IPS DF 19.7 (cell line): ENCODE measurements at places on chromosomes 4 and X.

DNA sequence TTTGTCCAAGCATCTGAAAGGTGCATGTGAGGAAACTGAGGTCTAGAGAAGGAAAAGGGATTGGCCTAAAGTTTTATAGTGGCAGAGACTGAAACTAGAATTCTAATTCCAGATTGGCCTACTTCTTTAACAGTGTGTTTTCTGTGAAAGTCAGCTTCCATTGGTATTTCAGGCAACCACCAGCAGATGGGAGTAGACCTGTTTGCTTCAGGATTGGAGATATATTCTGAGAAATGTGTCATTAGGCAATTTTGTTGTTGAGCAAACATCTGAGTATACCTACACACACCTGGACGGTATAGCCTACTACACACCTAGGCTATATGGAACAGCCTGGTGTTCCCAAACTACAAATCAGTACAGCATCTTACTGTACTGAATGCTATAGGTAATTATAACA is 207.3 kb upstream of the RADX start:
- no peak for DNase-seq

GRCh38 chr4:159764343-159764952 is 661.6 kb downstream of the RAPGEF2 start:
- DNase-seq = peak; percentile 9

GRCh38 chr4:24489870-24490269 is 94.5 kb downstream of the DHX15 start:
- DNase-seq = no peak

DNA sequence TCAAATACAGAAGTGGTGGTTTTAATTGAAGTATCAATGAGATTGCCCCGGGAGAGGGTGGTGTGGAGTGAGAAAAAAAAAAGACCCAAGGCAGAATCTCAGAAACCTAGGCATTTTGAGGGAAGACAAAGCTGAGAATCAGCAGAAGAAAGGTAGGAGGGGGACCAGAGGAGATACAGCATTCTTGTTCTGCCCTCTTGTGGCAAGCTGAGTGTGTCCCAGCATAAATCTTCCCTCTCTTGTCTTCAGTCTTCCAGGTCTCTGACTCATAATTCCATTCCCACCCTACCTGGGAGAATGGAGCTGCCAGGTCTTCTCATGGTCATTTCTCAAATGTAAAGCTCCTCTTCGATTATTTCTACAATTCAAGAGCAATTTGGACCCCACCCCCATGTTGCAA is 32.7 kb upstream of the MAGED1 start:
- peak; percentile 33 for DNase-seq

DNA sequence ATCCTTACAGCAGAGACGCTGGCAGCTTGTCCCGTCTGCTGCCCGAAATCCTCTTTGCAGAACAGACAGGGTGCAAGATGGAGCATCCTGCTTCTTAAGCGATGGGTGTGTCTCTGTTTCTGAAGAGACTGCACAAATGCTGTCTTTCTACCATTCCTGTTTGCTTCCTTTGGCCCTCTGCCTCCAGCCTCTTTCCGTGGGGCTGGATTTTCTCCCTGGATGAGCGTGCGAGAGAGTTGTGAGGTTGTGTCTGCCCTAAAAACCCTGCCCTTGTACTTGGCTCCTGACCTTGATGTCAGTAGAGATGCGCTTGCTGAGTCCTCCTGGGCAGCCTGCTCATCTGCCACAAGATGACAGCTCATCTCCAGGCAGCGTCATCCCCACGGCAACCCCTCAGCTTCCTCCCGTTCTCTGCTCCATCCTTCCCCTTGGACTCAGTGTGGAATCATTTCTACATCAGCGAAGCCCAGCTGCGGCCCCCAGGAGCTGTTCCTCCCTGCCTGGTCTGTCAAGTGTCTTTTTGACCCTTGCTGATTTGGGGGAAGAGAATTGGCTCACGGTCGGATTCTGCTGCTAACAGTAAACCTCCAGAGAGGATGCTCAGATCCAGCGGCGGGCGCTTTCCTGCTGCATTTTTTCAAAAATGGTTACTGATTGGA is 246.2 kb downstream of the ASMT start:
- no peak for DNase-seq

- no peak for DNase-seq
These were observed 27.5 kb upstream of the GPR78 start for GRCh38 chr4:8552581-8553205.

- DNase-seq = no peak
These were observed 81.0 kb downstream of the PRSS12 start for GRCh38 chr4:118271788-118272187.

DNA sequence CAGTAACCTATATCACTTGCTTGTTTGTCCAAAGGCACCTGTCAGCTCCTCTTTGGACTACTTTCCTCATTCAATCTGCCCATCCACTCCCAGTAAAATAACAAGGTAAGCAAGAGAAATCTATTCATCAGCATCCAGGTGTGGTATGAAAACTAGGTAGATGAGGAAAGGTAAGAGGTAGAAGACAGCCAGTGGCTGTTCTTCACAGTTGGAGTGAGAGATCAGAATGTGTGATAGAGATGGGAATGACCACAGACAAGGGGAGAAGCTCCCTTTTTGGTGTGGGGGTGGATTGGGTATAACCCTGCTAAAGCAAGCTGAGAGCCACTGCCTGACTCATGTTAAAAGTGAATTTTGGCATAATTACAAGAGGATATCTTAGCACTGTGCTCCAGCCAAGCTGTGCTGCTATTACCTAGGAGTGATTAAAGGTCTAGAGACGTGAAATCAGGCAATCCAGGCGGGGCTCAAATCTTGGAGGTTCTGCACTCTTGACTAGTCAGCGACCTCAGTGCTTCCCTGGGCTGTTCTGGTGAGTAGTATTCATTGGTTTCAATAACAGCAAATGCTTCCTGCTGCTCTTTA is 28.1 kb upstream of the RASL11B start:
- DNase-seq = no peak

DNA sequence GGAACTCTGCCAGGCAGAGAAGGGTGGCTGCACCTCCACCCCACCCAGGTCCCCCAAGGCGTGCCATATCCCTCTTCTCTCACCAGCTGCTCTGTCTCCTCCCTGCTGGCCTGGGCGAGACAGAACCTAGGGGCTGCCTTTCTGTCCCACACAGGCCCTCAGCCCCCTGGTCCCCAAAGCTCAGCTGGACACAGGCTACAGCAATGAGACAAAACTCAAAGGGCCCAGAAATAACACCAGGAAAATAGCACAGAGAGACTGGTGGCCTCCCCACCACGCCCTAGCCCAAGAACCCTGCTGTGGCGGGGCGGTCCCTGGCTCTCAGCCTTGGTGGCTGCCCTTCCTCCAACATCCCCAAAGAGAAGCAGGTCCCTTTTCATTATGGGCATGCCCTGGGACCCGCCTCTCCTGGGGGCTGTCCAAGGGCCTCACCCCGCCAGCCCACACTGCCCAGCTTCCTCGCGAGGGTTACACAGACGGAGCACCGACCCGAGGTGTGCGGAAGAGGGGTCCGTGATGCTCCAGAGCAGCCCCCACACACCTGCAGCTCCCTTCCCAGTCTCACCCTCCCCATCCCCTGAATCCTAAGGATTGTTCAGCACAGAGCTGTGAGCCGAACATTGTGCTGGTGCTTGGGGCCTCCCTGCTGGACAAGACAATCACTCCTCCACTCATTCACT is 67.7 kb upstream of the HMX1 start:
- no peak for DNase-seq

- no peak for DNase-seq
These were observed 49.3 kb upstream of the MED14 start for GRCh38 chrX:40784516-40785151.

DNA sequence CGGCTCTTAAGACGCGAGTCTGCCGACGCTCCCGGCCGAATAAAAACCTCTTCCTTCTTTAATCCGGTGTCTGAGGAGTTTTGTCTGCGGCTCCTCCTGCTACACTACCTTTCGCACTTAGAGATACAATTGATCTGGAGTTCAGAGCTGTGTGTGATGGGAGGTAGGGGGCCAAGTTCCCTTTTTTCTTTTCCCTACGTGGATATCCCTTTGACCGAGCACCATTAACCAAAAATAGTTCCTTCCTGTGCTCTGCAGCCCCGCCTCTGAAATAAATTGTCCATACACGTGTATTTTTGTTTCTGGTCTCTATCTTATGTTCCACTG is 555 bp upstream of the PGM2 start:
- no peak for DNase-seq

DNA sequence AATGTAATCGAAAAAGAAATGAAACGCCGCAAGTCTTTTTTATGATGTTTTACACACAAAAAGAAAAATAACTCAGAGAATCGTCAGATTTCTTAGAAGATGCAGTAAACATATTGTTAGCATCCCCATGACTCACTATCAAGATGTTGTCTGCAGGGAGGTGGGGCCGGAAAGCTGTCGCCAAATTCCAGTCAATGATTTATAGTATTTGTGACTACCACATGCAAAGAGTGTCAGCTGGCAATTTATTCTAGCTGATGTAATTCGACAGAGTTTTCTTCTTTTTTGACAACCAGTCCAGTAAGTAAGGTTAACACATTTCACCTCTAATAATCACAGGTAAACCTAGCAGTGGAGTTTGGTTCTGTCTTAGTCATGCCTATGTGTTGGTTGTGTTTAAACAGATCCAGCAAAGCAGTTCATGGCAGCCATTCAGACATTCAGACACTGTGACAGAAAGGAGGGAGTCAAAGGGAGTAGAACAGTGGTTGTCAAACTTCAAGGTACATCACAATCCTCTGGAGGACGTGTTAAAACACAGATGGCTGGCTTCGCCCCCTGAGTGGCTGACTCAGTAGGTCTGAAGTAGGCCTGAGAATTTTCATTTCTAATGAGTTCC is 19.8 kb upstream of the PPP1R2C start:
- DNase-seq = no peak

DNA sequence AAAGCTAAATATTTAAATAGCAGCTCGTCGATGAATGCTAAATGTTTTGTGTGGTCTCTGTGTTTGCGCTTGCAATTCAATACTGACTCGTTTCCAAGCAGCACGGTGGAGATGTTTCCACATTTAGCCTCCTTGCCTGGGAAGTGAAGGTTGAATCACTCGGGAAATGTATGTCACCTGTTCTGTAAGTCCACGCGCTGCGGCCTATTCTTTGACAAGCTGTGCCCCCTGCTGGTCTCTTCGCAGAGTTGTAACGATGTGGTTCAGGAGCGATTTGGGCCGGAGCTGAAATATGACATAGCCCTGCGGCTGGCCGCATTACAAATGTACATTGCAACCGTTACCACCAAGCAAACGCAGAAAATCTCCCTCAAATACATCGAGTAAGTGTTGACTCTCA is 89.6 kb upstream of the PRPS2 start:
- DNase-seq = peak; percentile 9

- no peak for DNase-seq
These were observed 107.9 kb upstream of the FAT1 start for GRCh38 chr4:186831574-186831973.

DNA sequence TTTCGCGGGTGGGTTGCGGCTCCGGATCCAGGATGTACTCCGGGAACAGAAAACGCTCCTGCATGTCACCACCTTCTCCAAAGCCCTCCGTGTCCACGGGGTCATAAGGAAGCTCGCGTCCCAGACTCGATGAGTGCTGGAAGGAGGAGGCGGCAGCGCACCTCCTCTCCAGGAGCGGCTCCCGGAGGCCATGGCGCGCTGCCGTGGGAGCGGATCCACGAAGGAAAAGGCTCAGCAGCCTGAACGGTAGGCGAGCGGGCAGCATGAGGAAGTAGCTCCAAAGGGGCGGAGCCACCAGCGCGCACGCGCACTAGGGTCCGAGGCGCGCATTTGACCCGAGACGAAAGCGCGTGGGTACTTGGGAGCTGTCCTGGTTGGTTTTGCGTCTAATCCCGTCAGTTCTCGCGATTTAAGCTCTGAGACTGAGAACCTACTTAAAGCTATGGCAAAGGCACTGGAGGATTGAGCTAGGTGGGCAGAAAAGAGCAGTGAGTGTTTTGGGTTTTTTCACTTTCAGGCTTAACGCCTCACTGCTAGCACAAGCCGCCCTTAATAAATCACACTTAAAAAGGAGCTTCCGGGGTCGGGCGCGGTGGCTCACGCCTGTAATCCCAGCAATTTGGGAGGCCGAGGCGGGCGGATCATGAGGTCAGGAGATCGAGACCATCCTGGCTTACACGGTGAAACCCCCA is at the start of gene NOA1:
Gene NOA1 (minus strand): TSS at position 286 of the 692 bp plus-strand sequence. CDS start 21 bp downstream, at position 265.
- DNase-seq = peak; percentile 98

- DNase-seq = no peak
These were observed 31.6 kb downstream of the TIGD2 start for GRCh38 chr4:89142691-89143669.

DNA sequence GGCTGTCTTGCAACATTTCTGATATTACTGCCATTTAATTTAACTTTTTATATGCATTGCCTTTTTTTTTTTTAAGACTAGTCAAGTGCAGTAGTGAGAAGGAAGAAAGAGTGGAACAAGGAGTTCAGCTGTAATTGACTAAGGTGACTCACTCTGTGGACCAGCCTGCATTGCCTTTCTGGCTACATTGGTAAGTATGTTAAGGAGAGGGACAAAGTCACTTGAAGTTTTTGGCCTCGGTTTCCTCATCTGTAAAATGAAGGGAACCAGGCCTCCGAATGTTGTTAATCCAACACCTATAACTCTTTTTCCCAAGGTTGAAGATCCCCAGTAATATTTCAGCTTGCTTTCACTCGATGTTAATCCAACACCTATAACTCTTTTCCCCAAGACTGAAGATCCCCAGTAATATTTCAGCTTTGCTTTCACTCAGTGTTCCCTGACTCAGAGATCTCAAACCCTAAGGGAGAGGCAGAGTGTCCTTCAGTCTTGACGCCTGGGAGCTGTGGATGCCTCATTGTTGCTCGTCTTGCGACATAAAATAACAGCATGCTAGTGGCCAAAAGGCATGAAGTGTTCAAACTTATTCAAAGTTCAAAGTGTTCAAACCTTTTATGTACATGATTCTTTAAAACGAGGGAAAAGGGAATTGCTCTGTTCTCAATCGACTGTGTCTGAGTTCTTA is 102.0 kb downstream of the SORBS2 start:
- no peak for DNase-seq
